Activated CD8-positive, alpha-beta memory T cell treated with anti-CD3 and anti-CD28 coated beads for 4 hours (primary cell): ENCODE measurements at places on chromosomes 4 and X.
A peak's percentile ranks its signal among the peaks of the same experiment; 100 is the strongest.

- DNase-seq = peak; percentile 0
Measured at GRCh38 chr4:74671080-74671698, 123.1 kb downstream of the BTC start.

DNA sequence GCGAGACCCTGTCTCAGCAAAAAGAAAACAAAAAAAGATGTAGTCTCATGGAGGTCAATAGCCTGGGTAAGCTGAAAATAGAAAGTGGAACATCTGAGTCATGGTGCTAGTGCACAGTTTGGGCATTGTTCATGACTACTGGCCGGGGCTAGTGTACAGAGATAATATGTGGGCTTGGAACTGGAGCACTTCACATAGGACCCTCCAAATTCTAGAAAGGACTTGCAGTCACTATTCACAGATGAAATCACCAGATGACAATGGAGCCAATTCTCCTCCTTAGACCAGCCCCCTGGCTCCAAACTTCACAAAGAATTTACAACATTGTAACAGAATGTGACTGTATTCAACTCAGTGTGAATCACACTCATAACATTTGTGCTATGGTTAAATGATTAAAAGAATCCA is 367.8 kb upstream of the SLC7A11 start:
- no peak for DNase-seq

- DNase-seq = no peak
Measured at GRCh38 chr4:113524096-113524495, 237.4 kb downstream of the CAMK2D start.

GRCh38 chrX:17403189-17403691 is 28.2 kb downstream of the NHS start:
- no peak for DNase-seq

GRCh38 chr4:86249074-86249473 is 110.8 kb downstream of the MAPK10 start:
- DNase-seq = no peak

GRCh38 chr4:80179637-80180161 is 17.6 kb upstream of the PRDM8 start:
- no peak for DNase-seq

GRCh38 chr4:174553031-174553430 is 30.7 kb upstream of the HPGD start:
- DNase-seq = no peak

DNA sequence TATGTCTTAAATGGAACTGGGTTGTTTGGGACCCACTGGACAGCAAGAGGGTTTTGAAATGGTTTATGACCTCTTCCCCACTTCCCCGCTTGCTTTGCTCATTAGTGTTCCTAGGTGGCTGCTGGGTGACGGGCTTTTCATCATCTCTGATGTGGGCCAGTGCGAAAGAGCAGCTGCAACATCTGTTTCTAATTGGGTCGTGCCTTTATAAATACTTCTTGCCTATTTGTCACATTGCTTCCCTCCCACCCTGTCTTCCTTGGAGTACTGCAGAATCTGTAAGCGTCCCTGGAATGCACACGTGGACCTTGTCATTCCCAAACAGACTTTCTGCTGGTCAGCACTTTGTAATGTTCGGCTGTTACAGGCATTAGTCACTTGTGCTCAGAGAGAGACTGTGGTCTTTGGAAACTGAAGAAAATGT is 35.2 kb downstream of the SEPTIN11 start:
- no peak for DNase-seq

DNA sequence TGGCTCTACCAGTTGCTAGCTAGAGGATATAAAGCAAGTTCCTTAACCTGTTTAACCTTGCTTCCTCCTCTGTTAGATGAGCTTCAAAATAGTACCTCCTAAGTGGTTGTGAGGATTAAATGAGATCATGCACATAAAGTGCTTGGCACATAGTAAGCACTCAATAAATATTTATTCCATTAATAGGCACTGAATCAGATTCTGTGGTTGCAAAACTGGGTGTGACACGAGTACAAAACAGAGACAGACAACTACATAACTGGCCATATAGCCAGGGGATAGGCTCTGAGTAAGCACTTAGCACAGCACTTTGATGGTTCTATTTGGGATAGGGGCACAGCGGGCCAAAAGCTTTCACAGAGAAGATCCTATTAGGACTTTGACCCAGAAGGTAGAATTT is 150.3 kb downstream of the RELL1 start:
- DNase-seq = no peak

GRCh38 chrX:36581030-36581429 is 427.1 kb upstream of the FAM47C start:
- DNase-seq = no peak

DNA sequence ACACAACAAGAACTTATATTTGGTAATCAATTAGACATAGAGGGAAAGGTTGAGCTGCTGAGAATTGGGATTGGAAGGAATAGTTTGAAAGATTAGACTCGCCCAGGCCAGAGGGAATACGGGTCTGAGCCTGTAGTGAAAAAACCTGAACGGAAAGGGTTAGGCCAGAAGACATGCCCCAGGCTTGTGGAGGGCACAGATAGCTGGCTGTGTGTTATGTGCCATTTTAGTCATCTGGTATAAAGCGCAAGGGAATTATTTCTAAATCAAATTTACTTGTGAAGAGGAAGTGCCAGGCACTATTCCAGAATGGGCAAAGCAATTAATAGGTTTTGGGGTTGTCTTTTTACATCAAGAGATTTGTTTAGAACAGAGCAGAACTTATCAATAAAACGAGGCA is 187.5 kb upstream of the ANKRD50 start:
- DNase-seq = no peak

GRCh38 chr4:3065551-3065950 is 8.8 kb downstream of the HTT-AS start:
- no peak for DNase-seq

DNA sequence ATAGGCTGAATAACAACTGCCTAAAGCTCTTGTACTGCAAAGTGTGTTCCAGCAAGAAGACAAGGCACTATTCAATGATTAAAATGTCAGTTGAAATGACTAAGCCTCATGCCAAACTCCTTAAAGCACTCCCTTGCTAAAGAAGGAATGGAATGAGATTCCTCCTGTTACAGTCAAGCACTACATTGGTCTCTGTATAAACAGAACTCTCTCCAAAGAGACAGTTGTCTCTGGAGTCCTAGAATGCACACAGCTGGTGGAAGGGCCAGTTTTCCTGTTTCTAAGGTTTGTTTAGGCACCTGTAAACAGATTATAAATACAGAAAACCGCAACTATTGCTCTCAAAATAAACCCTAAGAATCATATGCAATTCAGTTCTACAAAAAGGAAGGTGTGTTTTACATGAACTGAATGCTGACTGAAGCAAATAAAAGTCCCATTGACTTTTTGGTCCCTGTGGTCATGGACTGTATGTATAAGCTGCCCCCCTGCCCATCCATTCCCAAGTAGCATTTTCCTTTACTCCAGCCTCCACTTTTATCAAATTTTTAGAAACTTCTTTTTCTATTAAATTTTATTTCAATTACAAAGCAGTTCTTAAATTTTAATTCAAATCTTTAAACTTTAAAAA is 47.0 kb downstream of the FAT1 start:
- no peak for DNase-seq

DNA sequence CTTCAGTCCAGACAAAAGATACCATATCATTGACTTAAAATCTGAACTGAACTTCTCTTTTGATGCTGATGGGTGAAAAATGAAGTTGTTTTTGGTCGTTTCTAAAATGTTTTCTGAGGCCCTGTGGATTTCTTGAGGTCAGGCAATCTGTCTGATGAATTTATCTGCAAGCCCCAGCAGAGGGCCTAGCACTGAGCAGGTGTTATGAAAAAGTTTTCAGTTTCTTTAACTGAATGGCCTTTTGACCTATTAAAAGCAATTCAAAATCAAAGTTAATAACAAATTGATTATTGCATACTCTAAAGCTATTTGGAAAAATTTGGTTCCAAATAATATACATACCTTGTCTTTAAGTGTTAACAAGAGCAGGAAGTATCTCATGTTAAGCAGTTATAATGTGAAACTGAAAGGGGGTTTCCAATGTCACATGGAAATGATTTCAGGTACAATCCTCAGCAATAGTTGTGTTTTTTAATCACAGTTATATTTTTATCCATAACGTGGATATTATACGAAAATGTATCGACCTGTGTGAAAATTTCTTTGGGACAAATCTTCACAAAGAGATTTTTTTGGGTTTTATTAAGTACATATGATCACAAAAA is 285.0 kb downstream of the SPANXN1 start:
- no peak for DNase-seq

DNA sequence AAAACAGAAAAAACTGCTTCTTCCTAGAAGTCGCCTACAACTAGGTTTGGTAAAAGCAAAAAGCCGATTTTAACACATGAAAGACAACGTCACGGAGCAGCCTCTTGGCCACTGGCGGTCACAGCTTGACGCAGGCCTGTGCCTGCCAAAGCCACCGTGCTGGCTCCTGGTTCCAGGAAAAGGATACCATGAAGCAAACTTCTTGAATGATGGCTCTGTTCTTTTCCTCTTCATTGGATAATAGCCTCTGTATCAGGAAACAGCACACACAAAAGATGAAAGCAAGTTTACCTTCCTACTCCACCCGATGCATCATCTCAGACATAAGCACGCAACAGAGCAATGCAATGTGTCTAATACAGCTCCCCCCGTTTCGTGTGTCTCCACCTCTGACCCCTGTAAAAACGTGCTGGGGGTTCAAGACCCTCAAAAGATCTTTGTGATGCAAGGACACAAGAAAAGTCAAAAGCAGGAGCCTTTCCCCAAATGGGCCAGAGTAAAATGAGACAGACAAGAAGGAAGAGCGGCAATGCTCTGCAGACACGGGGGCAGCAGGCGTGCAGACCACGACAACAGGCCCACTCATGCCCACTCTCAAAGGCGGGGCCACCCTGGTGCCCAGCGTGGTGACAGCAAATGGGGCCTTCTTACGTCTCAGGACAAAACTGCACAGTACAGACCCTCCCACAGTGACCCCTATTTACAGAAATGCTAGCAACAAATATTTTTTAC is 19.4 kb downstream of the GAK start:
- no peak for DNase-seq

GRCh38 chr4:39243462-39243861 is 61.1 kb downstream of the WDR19 start:
- DNase-seq = no peak

GRCh38 chrX:103329991-103330390 is at the start of gene TCEAL7:
TCEAL7 (plus strand) TSS chrX:103330239; CDS start chrX:103331404, 1,165 bp downstream.
- DNase-seq = no peak

DNA sequence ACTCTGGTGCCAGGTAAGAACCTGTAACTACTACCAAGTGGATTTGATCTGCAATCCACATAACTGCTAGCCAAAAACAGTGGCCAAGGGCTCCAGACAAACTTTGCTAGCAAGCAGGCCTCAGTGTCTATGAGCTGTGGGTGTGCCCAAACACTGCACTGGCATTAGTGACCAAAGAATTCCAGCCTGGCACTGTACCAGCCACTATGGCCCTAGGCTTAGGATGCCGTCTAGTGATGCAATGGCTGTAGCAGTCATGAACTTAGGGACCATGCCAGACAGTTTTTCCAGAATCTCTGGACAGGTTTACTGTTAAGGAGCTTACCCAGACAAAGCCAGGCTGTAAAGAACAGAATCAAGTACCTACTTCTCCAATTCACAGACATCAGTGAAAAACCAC is 33.7 kb upstream of the PRR27 start:
- no peak for DNase-seq

- no peak for DNase-seq
Measured at GRCh38 chr4:2608291-2608690, 71.8 kb downstream of the FAM193A start.

DNA sequence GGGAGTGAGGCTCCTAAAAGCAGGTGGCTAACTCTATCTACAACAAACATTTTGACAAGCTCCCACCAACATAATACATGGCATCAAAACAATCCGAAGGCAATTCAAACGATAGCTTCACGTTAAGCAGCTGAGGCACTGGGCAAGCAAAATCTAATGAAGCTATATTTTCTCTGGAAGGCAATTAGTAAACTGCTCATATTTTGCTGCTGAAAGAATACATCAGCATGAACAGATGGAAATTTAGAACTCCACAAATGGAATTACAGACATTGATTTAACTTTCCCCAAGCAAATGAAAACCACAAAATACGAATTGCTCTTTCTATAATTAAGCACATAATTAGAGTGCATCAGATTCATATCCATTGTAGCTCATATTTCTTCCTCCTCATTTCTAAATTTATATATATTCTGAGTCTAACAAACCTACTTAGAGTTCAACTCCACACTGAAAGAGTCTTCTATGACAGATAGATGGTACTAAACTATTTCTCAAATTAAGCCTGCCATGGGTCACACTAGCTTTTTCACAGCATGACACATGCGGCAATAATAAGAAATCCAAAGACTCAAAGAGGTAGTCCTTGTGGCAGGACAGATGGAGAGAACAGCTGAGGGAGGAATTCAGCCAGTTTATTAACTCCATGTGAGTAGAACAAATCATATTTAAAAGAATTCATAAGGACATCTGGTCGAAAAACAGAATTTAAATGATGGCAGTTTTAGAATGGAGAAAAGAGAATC is 305.4 kb downstream of the MAPK10 start:
- DNase-seq = no peak

GRCh38 chr4:47711646-47712045 is 126.2 kb downstream of the CORIN start:
- DNase-seq = no peak

- no peak for DNase-seq
Measured at GRCh38 chrX:119292445-119292844, 56.4 kb downstream of the PGRMC1 start.

DNA sequence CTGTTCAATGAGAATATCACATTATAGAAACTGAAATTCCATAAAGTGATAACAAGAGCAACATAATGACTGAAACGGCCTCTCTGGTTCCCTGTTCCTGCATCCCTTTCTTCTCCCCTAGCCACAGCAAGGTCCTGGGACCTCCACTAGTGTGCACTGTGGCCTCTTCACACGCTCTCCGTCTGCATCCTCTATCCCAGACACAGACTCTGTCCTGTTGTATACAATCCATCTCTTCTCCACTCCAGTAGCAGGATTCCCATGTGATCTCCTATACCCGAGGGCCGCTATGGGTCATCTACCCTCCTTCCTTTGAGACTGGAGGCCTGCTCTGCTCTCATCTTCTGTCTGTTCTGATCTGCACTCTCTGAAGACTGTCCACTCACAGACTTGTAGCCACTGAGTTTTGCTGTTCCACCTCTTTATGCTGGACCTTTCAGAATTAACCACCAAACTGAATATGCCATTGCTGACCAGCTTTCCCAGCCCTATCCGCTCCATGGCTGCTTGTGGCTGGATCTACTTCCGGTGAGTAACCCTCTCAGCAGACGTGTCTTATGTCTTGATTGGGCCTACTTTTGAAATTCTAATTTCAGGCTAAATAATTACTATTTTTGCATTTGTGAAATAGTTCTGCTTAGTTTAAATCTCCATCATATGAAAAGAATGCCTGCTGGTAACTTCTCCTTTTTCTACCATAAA is 105.1 kb upstream of the NAP1L5 start:
- no peak for DNase-seq

DNA sequence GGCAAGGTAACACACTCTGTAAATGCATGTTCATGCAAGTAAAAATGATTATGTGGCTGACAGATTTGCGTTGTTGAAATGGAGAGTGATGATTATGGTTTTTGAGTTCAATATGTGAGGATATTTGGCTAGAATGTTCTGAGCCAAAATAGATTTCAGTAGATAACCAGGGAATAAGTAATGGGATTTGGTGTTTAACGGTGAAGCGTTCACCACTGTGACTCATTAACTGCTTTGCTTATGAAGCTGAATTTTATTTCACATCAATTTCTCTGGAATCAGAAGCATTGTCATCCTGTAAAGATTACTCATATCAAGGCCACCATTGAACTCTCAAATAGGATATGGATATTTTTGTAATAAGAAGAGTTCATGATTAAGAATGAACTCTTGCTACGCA is 11.7 kb downstream of the AFP start:
- no peak for DNase-seq
